Cardiac fibroblast (primary cell): ENCODE measurements at places on chromosomes 3 and 15.
A peak's percentile ranks its signal among the peaks of the same experiment; 100 is the strongest.

- DNase-seq, result peak; percentile 46
These were observed 8.5 kb upstream of the ILDR1 start for GRCh38 chr3:122030381-122031122.

- no peak for DNase-seq
These were observed 91.3 kb downstream of the SUCNR1 start for GRCh38 chr3:151964743-151965142.

- no peak for DNase-seq
These were observed 262.4 kb downstream of the SLC9A9 start for GRCh38 chr3:143585720-143586456.

- peak; percentile 94 for DNase-seq
These were observed 16.6 kb upstream of the LRRK1 start for GRCh38 chr15:100902436-100903167.

DNA sequence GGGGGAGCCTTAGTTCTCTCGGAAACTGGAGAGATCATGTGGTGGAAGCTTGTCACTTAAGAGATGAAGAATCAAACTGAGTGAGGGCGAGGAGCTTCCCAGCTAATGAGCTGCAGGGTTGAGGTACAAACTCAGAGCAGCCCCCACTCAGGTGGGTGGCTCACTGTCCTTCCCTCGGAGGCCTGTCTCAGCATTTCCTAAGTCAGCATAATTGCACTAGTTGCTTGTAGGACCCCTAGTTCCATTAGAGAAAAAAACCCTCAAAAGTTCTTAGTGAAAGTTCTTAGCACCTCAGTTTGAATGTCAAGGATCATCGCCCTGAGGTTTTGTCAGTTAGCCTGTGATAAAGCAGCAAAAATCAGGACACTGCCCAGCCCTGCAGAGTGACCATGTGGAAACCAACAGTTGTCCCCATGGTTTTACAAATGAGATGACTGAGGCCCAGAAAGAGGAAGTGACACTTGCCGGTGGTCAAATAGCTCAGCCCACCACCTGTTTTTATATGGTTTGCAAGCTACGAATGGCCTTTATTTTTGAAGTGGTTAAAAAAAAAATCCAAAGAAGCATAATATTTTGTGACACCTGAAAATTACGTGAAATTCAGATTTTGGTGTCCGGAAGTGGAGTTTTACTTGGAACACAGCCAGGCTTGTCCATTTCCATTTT lies 11.9 kb downstream of the SMAD6 start:
- DNase-seq, result no peak

GRCh38 chr3:49238274-49239127 lies 38.5 kb downstream of the C3orf62 start:
- DNase-seq, result peak; percentile 40

- no peak for DNase-seq
These were observed 94.7 kb upstream of the SLC7A14 start for GRCh38 chr3:170680593-170680992.

- DNase-seq, result no peak
These were observed 330.5 kb upstream of the CTDSPL start for GRCh38 chr3:37531066-37531720.

- no peak for DNase-seq
These were observed 17.4 kb downstream of the KAT2B start for GRCh38 chr3:20057612-20058180.
